Posterior cingulate gyrus (tissue), 11 donors: ENCODE measurements at places on chromosomes 2 and 18.

DNA sequence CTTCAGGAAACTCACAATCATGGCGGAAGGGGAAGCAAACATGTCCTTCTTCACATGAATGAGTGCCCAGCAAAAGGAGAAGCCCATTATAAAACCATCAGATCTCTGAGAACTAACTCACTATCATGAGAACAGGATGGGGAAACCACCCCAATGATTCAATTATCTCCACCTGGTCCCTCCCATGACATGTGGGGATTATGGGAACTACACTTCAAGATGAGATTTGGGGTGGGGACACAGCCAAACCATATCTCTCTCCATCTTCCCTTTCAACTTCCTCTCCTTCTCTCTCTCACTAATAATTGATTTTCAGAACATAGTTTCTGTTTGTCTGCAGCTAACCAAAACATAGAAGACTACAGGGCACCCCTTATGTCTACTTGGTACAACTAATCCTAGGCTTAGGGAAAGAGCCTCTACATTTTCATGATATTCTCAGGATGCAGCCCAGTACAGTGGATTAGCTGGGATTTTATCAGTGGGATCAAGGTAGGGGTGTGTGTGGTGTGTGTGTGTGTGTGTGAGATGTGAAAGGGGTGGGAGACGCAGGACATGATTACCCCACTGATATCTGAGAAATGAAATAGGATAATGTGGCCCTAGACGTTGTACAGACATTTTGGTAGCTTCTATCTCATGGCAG lies 2.8 kb upstream of the ATF2 start:
- no peak for DNase-seq

GRCh38 chr2:177543007-177543760 lies 150.6 kb downstream of the AGPS start:
- DNase-seq = no peak

- no peak for DNase-seq
Observed at GRCh38 chr18:74508366-74508765, 12.2 kb downstream of the CNDP2 start.

DNA sequence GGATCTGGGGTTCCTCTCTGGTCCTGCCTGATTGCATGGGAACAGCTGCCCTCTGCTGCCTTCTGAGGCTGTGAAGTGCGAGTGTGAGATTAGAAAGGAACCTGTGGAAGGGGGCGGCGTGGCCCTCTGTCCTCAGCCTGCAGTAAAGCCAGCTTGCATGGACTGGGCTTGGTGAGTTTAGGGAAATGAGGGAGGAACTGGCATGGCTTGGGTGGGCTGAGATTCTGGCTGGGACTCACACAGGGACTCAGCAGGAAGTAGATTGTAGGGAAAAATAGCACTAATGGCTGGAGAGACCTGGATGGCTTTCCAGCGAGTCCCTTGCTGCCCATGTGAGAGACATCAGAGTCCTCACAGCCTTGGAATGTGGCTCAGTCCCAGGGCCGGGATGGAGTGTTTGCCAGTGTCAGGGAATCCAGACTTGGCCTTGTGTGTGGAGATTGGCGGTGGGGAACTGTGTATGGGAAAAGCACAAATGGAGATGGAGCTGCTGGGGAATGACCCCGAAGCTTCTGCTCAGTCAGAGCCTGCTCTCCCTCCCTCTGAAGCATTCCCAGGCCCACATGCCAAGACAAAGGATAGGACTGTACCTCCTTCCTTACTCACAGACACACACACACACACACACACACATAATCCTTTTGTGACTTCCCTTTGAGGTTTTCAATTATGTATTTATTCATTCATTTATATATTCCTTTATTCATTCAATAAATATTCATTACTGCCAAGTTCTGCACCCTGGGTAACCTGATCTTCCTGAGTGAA lies 115.4 kb downstream of the ACAA2 start:
- DNase-seq = no peak

DNA sequence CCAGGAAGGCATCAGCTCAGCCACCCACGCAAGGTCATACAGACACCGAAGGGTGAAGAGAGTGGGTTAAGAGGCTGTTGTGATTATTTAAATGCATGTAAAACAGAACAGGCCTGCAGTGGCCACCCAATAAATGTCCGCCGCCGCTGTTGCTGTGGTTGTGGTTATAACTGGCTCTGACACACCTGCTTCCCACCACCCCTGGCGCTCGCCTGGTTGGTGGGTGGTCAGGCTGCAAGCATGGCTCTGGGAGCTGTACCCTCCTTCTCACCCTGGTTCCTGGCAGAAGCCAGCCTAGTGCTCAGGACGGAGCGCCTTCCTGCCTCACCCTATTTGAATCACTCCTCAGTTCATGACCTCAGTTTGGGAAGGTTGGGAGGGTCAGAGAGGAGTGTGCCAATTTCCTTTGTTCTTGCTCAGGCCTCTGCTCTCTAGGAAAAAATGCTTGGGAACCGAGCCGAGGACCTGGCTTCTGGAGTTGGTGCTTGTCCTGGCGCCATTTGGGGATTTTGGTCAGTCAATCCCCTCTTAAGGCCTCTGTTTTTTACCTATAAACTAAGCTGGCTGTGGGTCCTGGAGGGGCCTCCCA lies 5.3 kb upstream of the CRYBA2 start:
- DNase-seq = no peak

GRCh38 chr2:164735309-164735919 lies 106.2 kb downstream of the COBLL1 start:
- DNase-seq = no peak
